DMS 273 treated with DMSO at 0.1 percent for 48 hours (cell line): ENCODE measurements at places on chromosomes 7 and 10.

DNA sequence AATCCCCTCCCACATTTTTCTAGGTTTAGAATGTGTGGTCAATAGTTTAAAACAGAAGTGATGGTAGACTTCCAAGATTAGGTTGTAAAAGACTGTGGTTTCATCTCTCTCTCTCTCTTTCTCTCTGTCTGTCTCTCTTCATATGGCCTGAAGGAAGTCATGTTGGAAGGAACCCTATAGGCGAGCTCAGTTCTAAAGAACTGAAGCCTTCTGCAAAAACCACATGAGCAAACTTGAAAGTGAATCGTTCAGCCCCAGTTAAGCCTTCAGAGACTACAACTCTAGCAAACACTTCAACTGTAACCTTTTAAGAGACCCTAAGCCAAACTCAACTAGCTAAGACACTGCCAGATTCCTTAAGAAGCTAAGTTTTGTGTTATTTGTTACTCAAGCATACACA lies 707.5 kb upstream of the LRRTM3 start:
- no peak for DNase-seq

- DNase-seq: peak; percentile 42
Observed at GRCh38 chr10:97549587-97550322, 22.8 kb upstream of the ANKRD2 start.

GRCh38 chr7:30925913-30926312 lies 14.3 kb downstream of the AQP1 start:
- no peak for DNase-seq

GRCh38 chr10:593016-593415 lies 96.5 kb downstream of the DIP2C start:
- DNase-seq: no peak

DNA sequence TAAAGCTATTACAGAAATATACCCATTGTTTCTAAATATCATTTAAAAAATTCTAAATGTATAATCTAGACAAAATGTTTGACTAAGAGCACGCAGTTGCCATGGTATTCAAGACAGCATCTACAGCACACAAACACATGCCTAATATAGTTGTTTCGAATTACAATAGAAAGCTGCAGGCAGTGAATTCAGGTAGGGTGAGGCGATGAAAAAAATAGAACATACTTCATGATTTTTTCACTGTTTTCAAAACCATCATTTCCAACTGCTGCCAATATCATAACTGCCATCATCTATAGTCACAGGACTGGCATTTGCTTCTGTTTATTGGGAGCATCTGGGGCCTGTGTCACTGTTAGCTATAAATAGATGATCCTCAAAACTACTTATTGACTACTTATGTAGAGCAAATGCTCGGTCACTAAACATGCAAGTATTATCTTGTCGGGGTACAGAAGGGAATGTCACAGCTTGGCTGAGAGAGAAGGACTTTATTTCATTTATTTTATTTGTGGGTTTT lies 34.4 kb upstream of the OTUD1 start:
- DNase-seq: no peak

- no peak for DNase-seq
Observed at GRCh38 chr7:113918946-113919345, at the start of gene PPP1R3A. Gene PPP1R3A (minus strand): TSS chr7:113919009. CDS start chr7:113918996, 13 bp downstream.

DNA sequence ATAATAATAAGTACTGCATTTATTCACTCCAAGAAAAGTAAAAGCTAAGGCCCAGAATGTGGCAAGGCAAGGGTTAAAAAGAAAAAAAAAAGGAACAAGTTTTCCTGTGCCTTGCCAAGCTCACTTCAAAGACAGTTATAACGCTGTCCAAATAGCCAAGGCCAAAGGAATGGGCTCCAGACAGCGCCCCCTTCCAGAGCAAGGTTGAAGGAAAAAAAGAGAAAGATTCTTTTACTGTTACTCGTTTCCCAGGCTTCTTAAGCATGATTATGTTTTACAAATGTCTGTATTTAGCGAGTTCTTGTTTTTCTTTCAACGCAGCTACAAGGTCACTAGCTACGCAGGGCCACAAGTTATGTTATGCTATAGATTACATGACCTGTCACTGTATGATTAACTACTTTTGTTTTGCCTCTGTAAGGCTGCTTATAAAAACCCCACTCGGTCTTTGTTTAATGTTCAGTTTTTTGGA lies 9.1 kb upstream of the EIF4H start:
- DNase-seq: no peak

- DNase-seq: no peak
Observed at GRCh38 chr7:142771353-142771723, 568 bp downstream of the PRSS2 start.

DNA sequence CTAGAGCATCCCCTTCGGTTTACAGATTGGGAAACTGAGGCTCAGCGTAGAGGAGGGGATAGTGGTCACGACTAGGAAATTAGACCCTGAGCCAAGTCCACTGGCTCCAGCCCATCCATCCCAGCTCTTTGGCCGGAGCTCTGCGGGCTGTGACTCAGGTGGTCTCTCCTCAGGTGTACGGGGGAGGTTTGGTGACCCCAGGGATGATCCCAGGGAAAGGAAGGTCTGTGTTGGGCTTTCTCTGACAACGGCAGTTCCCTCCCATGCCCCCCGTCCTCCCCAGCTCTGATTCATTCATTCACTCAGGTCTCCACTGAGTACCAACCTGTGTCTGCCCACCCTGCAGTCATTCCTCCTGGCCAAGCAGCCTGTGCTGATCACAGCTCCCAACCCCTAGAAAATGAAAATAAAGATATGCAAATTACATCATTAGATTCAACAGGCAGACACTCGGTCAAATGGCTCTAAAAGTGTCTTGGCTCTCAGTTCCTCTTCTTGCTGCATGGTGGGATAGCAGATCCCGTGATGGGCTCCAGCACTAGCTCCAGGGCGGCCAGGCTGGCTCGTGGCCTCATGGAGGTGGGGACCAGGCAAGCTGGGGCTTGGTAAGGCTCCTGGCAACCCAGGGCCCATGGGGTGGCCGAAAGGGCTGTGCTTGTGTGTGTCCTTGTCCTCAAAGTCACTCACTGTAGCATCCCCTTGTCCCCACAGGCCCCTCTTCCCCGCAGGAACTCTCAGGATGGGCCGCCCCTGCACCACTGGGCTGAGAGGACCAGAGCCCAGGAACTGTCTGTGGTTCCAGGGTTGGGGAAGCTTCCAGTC lies 37.8 kb downstream of the CLRN3 start:
- no peak for DNase-seq

- DNase-seq: no peak
Observed at GRCh38 chr7:80679921-80680907, 41.8 kb downstream of the CD36 start.

GRCh38 chr7:134470864-134471263 lies 12.0 kb upstream of the AKR1B1 start:
- DNase-seq: no peak

DNA sequence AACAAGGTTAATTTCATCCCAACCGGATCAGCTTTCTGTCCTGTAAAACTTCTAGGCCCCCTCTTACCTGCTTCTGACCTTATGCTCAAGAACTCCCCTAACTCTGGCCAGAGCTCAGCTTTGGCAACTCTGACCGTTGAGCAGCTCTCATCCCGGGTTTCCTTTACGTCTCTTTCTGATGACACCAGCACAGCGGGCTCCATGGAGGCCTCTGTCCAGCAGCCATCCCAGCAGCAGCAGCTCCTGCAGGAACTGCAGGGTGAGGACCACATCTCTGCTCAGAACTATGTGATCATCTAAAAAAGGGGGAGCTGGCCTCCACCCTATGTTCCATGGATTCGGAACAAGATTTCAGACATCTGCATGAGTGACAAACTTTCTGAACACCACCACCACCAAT lies 117.6 kb downstream of the GLCCI1 start:
- no peak for DNase-seq

- no peak for DNase-seq
Observed at GRCh38 chr7:33748793-33749192, 156.5 kb upstream of the BMPER start.

GRCh38 chr10:98246911-98247805 lies 20.8 kb downstream of the LOXL4 start:
- peak; percentile 26 for DNase-seq

DNA sequence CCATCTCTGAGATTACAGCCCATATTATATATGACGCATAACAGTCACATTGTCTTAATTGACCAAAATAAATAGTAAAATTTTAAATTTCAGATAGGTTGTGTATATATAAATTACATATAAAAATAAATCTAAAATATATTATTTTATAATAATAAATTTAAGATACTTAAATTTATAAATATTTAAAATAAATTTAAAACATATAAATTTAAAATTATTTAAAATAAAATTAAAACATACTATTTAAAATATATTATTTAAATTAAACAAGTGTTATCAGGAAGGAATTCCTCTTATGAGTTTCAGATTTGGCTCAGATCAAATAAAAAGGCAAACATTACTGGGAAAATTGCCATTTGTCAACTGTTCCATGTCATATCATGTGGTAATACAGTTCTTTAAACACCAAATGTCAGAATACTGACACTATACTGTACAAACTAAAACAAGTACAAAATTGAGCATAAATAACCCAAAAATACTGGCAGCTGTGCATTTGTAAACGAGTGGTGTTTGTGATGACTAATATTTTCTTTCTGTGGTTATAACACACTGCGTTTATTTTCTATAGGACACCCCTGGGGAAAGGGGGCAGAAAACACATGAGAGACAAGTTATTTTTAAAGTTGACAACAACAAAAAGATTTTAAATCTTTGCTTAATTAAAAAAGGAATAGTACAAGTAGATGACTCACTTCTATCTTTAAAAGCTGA lies 71.3 kb upstream of the DGKB start:
- DNase-seq: no peak

GRCh38 chr7:75969182-75969581 lies 25.2 kb downstream of the TMEM120A start:
- DNase-seq: no peak

- DNase-seq: no peak
Observed at GRCh38 chr7:2774935-2775334, 69.2 kb downstream of the GNA12 start.

DNA sequence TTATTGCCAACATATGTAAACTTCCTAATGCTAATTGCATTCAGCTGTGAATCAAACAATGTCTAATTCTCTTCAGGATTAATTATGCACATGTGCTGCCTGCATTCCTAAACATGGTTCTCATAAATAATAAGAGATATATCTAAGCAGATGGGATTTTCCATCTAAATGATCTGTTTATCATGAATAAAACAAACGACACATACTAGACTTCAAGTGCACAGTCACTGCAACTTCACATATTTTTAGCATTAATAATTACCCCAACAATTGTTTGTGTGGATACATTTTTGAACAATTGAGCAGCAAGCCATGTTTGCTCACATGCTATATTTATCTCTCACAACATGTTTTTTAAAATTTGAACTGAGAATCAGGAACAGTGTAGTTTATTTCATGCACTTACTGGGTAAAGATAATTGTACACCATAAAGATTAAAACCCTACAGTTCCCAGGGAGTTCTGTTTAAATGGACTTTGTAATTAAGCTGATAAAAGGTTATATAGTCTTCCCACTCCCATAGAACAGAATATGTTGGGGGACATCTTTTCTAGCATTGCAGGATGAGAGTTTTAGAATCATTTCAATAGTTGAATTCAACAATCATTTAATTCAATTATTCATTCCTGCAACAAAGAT lies 378.5 kb downstream of the MDFIC start:
- no peak for DNase-seq

DNA sequence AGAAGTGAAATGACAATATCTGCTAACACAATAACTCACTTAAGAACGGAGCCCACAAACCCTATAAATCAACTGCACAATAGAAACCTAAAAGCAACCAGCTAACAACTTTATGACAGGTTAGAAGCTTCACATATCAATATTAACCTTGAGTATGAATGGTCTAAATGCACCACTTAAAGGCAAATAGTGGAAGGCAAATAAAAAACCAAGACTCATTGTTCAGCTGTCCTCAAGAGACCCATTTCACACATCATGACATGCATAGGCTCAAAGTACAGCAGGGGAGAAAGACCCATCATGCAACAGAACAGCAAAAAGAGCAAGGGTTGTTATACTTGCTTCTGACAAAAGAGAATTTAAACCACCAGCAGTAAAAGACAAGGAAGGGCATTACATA lies 46.8 kb downstream of the CDC14C start:
- DNase-seq: no peak

- DNase-seq: no peak
Observed at GRCh38 chr10:101767966-101768790, 7.7 kb downstream of the FGF8 start.

DNA sequence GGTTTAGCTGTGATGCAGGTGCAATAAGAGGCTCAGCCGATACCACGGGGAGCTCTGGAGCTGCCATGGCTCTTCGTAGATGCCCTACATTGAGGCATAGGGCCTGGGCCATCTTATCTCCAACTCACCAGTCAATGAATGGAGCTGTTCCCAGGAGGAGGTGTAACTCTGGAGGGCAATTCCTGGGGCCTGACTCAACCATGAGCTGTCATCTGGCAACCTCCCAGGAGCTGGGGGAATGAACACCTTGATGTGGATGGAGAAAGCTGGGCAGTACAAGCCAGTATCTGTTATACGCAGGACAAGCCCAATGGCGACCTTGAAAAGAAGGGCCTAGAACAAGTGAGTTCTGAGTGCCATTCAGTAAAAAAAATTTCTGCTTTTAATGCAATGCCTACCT lies 224.0 kb upstream of the PLXDC2 start:
- DNase-seq: no peak

DNA sequence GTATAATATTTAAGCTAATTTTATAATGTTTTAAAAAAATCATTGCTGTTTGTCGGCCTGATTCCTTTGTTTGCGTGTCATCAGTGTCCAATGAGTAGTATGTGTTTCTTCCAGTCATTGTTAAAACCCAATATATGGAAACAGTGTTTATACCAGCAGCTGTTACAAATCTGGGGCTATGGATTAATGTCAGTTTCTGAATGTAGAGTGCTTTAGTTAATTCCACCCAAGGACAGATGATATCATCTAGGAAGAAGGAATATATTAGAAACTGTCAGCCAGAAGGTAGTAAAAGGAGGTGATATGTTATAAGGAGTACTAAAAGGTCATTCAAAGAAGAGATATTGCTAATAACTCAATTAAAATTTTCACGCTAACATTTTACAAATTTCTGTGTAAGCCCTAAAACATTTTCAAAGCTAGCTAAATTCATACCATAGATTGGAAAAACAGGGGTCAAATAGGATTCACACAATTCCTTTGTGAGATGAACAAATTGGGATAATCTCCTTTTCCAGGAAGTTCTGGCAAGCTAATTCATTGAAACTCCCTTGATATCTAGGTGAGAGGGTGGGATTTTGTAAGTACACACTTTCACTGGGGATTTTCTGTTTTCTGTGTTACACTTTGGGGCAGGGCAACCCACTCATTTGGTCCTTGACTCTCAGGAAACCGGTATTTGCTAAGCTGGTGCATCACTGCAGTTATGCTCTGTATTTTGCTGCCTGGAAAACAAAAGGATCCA lies 448.8 kb downstream of the LRMDA start:
- DNase-seq: no peak

DNA sequence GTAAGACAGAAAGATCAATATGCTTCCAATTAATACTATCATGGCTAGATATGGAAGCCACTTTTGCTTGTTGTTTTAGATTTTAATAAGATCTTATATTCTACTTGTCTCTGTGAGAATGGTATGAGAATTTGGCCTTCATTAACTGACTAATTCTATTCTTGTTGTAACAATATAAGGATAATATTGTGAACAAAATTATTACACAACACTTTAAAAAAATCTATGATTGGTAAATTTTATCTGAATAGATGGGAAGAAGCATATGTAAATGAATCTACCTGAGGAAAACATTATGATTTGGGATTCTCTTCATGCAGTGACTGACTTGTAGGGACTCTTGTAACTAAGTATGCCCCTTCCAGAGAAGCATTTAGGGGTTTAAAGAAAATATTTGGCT lies 308.9 kb upstream of the KCND2 start:
- no peak for DNase-seq
